ENCODE measurements at places on chromosomes 2 and 18. TPM values are rescaled to one million over a fixed set of nuclear protein-coding genes. Genes with fewer than 3 reads are reported as not detected.

DNA sequence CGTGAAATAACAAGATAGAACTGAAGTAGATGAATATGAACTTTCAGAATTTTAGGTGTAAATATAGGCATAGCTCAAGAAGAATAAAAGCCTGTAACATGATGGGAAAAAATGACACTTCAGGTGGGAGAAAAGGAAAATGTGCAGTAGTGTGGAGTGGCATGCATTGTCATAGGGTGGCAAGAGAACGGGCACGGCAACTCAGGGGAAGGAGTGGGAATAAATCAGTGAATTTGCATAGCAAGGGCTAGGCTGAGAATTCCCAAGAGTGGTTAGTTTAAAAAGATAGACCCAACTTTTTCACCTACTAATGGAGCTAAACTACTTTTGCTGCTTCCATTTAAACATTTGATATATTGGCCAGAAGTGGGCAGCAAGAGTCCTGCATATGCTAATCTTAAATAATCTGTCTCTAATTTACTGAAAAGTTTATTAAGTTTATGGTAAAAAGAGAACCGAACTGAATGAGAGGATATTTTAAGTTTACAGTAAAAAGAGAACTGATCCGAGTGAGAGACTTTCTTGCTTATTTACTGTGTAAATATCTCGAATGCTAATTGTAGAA, 228.1 kb downstream of the CTNNA2 start:
- no peak for DNase-seq

- DNase-seq, result no peak
Measured at GRCh38 chr18:28637897-28638296, 461.0 kb upstream of the CDH2 start.

DNA sequence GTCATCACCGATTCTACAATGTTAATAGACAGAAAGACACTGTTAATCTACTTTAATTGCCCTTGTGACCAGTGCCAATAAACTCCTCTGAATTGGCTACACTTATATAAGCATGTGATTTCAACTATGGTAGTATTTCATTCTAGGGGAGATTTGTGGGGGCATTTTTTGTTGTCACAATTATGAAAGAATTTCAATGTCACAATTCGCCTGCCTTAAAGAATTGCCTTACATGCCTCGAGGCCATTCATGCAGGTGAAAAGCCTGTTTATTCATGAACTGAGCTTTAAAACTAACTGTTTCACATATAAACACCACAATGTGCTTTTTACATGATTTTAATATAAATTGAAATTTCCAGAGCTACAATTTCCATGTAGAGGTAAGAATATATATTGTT, 162.8 kb downstream of the GCA start:
- DNase-seq, result no peak

- DNase-seq, result no peak
Measured at GRCh38 chr2:132383956-132384355, 32.6 kb upstream of the GPR39 start.

DNA sequence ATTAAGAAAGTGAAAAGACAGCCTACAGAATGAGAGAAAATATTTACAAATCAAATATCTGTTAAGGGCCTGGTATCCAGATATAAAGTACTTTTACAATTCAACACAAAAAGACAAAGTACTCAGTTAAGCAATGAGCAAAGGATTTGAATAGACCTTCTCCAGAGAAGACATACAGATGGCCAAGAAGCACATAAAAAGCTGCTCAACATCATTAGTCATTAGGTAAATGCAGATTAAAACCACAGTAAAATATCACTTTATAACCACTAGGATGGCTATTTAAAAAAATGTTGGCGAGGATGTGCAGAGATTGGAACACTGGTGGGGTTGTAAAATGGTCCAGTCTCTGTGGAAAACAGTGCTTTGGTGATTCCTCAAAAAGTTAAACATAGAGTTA, 38.9 kb downstream of the RAB31 start:
- DNase-seq, result no peak

DNA sequence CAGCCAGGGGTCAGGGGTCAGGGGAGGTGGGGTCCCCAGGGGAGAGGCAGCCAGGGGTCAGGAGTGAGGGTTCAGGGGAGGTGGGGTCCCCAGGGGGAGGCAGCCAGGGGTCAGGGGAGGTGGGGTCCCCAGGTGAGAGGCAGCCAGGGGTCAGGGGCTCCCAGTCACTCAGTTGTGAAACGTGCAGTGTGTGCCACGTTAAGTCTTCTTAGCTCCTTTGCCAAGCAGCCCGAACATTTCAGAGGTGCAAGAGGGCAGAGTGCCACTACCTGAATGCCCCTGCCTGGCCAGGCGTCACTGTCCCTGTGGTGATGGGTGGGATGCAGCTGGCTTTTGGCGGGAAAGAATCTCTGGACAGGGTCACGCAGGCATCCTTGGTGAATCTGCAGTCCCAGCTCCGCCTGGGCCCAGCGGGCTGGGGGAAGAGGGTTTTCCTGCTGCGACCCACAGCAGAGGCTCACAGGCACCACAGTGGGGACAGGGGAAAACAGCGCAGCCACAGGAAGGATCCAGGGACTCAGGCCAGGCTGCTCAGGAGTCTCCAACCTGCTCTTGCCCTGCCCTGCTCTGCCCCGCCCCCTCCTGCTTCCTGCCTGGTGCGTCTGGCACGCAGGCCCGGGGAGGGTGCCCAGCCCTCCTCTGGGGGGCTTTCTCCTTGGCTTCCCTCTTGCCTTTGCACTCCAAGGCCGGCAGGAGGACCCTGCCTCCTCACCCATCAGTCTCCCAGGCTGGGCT, 188.3 kb downstream of the TWIST2 start:
- DNase-seq, result no peak

DNA sequence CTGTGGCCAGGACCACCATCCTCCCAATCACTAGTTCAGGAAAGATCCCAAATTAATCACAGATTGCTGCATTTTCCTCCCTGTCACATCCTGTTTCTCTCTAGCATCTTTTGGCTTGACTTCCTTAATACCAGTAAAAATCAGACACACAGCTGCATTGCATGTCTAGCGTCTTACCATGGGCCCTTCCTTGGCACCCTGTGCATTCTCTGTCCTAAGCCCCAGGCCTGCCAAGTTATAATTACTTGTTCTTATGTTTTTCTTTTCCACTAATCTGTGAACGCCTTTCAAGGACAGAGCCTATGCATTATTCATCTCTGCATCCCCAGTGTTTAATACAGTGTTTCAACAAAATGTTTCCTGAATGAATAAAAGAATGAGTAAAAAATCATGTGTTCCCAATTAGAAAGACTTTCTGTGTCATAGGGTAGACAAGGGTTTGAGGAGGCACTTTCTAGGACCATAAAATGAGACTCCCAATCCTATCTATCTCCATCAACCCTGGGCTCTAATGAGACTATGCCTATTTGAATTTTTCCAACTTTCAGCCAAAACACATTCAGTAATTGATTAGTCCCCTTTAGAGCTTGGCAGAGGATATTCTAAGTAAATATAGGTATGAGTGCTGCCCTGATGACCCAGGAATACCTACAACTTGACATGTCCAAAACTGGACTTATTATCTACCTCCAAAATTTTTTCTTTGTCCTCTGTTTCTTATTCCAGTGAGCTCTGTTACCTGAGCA, 10.3 kb upstream of the NT5C1B start:
- no peak for DNase-seq

GRCh38 chr2:205657579-205657978, 24.7 kb upstream of the NRP2 start:
- no peak for DNase-seq

DNA sequence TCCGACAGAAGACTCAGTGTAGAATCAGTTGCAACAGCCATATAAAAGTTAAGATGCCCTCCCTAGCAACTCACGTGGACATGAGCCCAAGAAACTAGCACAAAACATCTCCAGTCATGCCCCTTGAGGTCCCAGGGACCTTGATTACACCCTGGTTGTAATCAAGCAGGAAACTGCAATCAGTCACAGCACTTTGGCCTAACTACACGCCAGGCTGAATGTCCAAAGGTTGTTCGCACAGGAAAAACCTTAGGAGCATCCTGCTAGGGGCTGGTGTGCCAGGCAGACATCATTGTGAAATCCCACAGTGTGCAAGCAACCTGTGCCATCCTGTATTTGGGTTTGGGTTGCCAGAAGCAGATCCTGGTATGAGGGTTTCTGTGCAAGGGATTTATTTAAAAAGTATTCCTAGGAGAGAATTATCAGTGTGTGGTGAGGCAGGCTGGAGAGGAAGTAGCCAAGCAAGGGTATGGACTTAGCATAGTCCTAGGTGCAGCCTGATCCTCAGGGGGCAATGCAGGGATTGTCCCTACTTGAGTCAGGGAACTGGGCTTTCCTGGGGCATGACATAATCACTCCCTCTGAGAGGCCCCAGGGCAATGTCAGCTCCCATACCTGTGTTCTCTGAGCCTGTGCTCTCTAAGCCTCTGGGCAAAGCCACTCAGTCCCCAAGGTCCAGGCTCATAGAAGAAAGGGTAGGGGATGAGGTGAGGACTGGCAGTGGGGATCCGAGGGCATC, 17.8 kb upstream of the SULT1C2 start:
- DNase-seq, result no peak

GRCh38 chr18:45249246-45249661, 366.0 kb upstream of the SLC14A2 start:
- DNase-seq, result no peak

- DNase-seq, result no peak
Measured at GRCh38 chr18:9993521-9994025, 79.8 kb downstream of the VAPA start.

DNA sequence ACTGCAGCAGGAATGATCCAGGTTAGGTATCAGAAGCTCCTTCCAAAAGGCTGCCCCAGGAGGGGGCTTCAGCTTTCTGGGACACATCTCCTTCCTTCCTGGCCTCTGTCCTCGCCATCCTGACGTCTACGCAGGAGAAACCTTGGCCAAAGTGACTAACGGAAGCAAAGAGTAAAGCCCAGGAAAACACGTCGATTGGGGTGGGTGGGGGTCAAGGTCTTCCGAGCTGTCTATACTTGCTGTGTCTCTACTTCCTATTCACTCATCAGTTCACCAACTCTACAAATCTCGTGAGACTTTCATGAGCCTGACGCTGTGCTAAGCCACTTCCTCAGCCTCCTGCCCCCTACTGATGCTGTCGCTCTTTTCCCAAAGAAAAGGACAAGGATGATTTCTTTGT, 212.6 kb downstream of the TNS1 start:
- DNase-seq, result no peak

GRCh38 chr2:151063271-151063670, 198.4 kb downstream of the RBM43 start:
- no peak for DNase-seq

GRCh38 chr2:166070231-166070630, 57.6 kb downstream of the SCN1A start:
- no peak for DNase-seq

DNA sequence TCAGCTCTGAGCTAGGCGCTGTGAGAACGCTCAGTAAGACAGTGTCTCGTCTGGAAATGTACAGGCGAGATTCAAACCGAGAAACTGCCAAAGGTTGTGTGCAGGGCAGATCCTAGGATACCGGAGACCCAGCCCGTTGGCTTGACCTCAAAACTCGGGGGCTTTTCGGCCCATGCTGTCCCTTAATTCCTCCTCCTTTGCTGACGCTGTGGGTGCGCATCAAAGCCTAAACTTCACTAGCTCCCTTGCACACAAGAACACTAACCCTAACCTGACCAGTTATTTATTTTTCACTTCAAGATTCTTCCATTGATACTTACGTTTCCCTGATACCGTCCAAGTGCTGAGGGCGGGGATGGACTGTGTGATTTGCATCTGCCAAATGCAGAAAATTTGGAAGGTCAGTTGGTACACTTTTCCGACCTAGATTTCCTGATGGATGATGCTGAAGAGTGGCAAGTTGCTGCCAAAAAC, 1.0 kb upstream of the AAK1 start:
- no peak for DNase-seq

- DNase-seq, result no peak
Measured at GRCh38 chr18:67710639-67711038, 194.1 kb upstream of the DSEL start.

DNA sequence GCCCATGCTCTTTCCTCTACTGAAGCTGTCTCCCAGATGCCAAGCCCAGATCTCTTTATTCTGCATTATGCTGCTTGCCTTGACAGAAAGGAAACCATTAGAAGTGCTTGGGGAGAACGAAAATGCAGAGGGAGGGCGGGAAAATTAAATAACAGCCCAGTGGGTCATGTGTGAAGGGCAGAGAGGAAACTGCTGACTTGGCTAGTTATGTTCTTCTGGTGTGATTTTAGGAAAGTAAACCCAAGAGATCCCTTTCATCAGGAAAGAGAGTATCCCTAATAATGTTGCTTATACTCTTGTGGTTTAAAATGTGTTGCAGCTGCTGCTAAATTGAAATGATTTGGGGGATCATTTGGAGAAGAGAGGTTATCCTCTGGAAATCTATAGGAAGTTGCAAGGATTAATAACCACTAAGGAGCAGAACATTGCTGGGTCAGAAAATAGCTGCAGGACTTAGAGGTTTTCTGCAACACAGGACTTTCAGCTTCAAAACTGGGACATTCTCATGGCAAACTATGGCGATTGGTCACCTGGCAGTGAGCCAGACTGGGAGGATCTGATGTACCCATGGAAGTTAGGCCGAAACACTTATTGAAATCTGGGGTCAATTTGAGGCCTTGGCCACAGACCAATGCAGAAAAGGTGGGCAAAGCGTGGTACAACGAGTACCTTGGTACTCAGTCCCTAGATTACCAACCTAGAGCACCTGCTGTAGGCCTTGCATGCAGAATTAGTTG, 172.2 kb downstream of the TMEM247 start:
- DNase-seq, result peak; percentile 72

GRCh38 chr2:157315901-157316300, 9.7 kb downstream of the ERMN start:
- no peak for DNase-seq

GRCh38 chr18:25167612-25168410, 184.2 kb downstream of the ZNF521 start:
- DNase-seq, result no peak

- DNase-seq, result no peak
Measured at GRCh38 chr2:169343202-169343601, 19.1 kb downstream of the LRP2 start.

- DNase-seq, result no peak
Measured at GRCh38 chr2:112680666-112681101, 34.9 kb downstream of the SLC20A1 start.

DNA sequence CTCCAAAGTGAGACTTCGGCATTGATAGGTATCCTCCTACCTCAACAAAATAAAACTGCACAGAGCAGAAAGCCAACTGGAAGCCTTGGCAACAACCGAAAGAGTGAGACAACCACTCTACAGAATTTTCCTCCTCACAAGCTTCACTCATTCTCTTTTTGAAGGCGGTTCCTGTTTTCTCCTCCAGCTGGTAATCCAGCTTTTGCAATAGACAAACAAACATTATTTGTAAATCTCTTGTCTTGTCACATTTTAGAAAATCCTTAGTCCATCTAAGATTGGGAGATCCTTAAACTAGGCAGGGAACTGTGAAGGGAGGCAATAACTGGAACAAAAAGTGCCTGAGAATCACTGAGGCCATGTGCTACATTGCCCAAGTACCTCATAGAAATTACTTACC, 332.4 kb downstream of the BCL11A start:
- no peak for DNase-seq

Gene SNTG2
- total RNA-seq, result 4.4 TPM

Gene ZNF521
- 57.1 TPM for total RNA-seq

Gene CELF4
- 0.45 TPM for total RNA-seq

Gene CYRIA
- 16.7 TPM for total RNA-seq

Gene ZC3H6
- 37.7 TPM for total RNA-seq

Gene SERPINB4
- total RNA-seq, result not detected

Gene XRCC5
- total RNA-seq, result 173 TPM

Gene TUBA4B
- not detected for total RNA-seq

Gene SLC9A4
- not detected for total RNA-seq

Gene INO80D
- 36.3 TPM for total RNA-seq

Gene CFC1
- total RNA-seq, result not detected

Gene IL1R1
- total RNA-seq, result 49.9 TPM

Gene ALKAL2
- total RNA-seq, result 3.0 TPM

Gene SPDYA
- 3.3 TPM for total RNA-seq

Gene TUBA3E
- not detected for total RNA-seq

Gene LONRF2
- total RNA-seq, result 11.4 TPM

Gene GAREM1
- total RNA-seq, result 29.9 TPM

Gene ELOA2
- total RNA-seq, result not detected
